ENCODE measurements at places on chromosomes 3 and 15.

- DNase-seq, result no peak
These were observed 23.4 kb upstream of the CHCHD6 start for GRCh38 chr3:126680667-126681055.

DNA sequence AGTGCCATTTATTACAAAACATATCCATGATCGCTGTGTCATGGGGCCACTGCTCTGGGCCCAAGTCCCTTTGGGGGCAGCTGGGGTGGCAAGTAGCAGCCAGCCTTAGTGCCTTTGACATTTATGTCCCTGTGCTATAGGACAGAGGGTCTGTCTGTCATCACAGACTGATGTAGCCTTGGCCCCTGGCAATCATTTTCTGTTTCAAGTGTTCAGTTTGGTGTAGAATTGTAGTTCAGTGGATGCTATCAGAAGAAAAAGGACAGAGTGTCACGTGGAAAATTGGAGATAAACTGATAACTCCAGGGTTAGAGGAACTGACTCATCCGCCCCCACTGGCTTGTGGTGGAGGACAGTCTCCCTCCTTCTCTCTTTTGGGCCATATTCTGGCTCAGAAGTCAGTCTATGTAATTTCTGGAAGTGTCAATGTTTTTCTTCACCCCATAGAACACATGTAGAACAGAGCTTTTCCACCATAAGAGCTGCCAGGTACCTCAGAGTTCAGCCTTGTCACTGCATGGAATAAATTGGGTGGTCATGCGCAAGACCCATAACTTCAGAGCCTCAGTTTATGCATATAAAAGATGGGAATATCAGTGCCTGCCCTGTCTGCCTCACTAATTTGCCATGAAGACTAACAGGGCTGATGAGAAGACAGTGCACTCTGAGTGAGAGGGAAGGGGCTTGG, 4.5 kb upstream of the MRPS22 start:
- DNase-seq, result no peak

DNA sequence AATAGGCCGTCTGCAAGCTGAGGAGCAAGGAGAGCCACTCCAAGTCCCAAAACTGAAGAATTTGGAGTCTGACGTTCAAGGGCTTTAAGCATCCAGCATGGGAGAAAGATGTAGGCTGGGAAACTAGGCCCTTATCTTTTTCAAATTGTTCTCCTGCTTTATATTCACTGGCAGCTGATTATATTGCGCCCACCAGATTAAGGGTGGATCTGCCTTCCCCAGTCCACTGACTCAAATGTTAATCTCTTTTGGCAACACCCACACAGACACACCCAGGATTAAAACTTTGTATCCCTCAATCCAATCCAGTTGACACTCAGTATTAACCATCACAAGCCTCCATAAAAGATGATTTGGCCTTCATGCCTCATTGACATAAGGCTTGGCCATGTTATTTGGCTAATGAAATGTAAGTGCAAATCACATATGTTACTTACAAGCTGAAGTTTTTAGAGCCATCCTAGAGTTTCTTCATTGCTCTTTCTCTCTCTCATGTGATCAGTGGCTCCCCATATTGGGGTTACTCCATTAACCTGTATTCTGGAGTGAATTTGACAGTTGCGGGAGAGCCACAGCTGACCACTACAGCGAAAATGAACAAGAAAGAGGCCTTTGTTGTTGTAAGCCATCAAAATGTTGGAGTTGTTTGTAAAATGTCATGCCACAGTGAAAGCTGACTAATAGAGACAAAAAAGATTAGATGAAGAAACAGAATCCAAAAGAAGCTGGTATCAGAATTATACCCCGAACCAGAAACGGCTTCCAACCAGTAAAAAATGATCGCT, 61.7 kb downstream of the GBE1 start:
- DNase-seq, result no peak

GRCh38 chr3:114790752-114791151, 356.3 kb downstream of the ZBTB20 start:
- no peak for DNase-seq

DNA sequence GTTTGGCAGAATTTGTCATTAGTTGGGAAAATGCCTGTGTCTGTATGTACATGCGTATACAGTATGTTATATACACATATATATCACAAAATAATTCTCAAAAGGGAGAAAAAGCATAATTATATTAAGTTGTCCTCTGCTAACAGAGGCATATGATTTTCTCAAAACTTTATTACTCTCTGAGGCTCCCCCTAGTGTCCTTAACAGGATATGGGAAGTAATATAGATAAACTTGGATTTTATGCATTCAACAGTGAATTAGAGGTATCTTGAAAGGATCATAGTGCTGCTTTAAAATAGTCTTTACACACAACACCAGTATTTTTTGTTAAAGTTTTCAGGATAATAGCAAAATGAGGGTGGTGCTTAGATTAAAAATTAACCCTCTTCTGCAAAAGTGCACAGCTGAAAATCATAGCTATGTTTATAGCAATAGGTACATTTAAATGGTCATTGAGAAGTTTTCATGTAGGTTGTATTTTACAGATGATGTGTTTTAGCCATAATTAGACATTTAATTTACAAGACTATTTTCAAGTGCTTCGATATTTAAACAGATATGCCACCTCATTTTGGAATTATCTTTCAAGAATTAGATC, 454.0 kb upstream of the ROBO2 start:
- DNase-seq, result no peak

DNA sequence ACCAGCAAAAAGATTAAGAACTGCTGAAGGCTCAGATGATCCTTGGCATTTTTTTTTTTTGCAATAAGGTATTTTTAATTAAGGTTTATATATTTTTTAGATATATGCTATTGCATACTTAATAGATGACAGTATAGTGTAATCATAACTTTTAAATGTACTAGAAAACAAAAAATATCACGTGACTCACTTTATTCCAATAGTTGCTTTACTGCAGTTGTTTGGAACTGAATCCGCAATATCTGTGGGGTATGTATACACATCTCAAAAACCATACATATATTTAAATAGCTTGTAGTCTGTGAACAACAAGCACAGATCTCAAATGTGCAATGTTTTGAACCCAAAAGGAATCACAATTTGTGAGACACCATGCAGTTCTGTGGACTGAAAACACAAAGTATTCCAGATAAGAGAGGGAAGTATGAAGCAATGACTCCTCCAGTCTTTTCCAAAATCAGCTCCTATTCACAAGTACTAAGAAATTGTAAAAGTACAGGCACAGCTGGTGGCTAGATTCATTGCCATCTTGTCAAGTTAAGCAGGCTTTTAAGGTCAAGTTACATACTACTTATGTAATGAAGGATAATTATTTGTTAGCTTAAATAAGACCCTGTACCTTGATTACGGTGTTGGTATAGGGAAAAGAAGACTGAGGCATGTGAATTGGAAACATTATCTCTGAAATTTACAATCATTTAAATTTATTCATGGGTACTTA, 331.1 kb downstream of the TBC1D5 start:
- no peak for DNase-seq

- no peak for DNase-seq
These were observed 4.6 kb upstream of the TRIM71 start for GRCh38 chr3:32813180-32813579.

DNA sequence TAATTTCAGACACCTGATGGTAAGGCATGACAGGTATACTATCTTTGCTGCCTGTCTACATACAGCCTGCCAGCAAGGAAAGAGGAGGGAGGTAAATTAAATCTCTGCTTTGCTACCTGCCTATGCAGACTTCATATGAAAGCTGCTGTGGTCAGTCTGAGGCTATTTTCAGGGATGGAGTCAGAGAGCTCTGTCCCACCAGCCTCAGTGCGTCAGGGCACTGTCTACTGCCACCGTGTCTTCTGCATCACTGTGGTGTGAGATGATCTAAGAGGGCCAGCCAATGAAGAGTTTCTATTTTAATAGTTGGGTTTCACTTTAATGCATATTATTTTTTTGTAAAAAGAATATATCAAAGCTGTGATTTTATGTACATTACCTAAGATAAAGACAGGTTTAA, 125.6 kb downstream of the CADPS start:
- DNase-seq, result no peak

DNA sequence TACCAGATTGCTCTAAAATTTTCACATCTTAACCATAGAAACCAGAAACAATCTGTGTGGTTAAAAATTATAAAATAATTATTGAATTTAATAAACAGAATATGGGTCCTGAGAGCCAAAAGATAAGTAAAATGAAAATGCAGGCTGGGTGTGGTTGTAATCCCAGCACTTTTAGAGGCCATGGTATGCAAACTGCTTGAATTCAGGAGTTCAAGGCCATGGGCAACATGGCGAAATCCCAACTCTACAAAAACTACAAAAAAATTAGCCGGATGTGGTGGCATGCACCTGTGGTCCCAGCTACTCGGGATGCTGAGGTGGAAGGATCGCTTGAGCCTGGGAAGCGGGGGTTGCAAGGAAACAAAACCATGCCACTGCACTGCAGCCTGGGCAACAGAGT, 236.1 kb downstream of the STAG1 start:
- DNase-seq, result no peak

- no peak for DNase-seq
These were observed 618.5 kb upstream of the BCHE start for GRCh38 chr3:166455744-166456143.

- DNase-seq, result no peak
These were observed 68.0 kb downstream of the TFG start for GRCh38 chr3:100777271-100777670.

DNA sequence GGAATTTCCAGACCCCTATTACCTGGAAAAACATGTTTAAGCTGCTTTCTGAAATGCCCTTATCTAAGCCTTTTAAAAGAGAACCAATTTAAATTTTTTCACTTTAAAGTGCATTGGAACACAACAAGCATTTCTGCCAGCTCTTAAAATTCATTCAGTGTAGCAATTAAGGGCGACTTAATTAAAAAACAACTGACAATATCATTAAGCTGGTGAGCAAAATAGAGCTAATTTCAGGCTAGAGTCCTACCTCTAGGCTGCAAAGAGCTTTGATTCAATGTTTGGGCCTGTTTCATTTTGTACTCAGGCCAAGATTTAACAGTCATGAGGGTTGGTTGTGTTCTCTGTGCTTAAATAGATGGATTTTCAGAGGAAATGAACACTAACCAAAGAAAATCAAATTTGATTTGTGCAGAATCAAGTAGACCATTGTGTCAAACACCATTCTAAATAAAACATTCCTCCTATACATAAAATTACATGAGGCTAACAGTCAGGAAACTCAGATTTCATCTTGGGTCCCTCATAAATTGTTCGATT, 114.6 kb downstream of the TMEM108 start:
- DNase-seq, result no peak

DNA sequence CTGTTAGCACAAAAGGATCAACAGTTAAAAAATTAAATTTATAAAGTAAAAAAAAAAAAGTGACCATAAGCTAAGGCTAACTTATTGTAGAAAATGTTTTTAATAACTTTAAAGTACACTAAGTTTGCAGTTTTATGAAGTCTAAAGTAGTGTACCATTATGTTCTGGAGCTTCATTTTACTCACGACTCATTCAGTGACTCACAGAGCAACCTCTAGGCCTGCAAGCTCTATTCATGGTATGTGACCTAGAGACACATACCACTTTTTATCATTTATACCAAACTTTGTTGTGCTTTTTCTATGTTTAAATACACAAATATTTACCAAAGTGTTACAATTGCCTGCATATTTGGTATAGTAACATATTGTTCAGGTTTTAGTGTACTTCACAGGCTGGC, 1552.3 kb downstream of the OTOL1 start:
- no peak for DNase-seq

GRCh38 chr3:192795021-192795420, 67.7 kb upstream of the FGF12 start:
- DNase-seq, result no peak

- DNase-seq, result no peak
These were observed 470.1 kb upstream of the ATP11B start for GRCh38 chr3:182323126-182323700.

DNA sequence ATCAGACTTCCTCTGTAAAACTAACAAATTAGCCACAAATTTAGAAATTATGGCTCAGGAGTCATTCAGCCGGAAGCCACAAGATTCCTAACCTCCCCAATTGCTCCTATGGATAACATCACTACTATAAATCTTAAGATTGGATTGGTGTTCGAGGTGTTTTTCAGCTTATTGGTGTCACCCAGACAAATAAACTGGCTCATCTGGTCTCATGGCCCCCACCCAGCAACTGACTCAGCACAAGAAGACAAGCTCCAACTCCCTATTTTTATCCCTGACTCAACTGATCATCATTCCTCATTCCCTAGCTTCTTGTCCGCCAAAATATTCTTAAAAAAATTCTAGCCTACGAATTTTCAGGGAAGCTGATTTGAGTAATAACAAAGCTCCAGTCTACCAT, 135.1 kb upstream of the STRIT1 start:
- DNase-seq, result no peak

- DNase-seq, result no peak
These were observed 34.7 kb downstream of the KLHL25 start for GRCh38 chr15:85760049-85760448.

DNA sequence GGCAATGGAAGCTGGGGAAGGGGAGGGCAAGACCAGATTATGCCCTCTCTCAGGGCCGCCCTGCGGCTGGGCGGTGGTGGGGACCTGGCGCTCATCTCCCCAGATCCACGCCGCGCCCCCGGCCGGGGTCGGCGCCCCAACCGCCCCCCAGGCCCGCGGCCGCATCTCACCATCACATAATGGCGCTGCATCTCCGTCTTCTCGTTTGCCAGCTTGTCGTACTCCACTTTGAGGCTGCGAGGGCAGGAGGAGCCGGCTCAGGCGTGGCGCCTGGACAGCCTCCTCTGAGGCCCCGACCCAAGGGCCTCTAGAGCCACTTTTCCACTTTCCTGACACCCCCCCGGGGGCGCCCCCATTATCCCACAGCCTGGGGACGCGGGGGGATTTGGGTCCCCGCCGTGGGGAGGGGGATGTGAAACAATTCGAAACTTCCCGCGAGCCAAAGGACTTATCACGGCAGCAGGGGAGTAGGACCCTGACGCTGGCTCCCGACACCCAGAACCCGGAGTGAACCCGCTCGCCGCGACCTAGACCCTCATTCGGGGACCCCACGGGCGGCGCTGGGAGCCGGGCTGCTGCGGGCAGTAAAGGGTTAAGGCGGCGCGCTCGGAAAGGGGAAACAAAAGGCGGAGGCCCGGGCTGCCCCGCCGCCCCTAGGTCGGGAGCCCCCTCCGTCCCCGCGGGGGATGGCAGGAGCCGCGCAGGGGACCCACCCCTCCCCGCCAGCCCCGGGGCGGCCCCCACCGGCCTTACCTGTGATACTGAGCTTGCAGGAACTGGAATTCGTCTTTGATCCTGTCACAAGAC, 2.1 kb downstream of the TLE3 start:
- no peak for DNase-seq

- DNase-seq, result no peak
These were observed 2.5 kb downstream of the NBEAL2 start for GRCh38 chr3:46981932-46982471.

GRCh38 chr3:52771334-52771681, 568 bp upstream of the NEK4 start:
- DNase-seq, result no peak

DNA sequence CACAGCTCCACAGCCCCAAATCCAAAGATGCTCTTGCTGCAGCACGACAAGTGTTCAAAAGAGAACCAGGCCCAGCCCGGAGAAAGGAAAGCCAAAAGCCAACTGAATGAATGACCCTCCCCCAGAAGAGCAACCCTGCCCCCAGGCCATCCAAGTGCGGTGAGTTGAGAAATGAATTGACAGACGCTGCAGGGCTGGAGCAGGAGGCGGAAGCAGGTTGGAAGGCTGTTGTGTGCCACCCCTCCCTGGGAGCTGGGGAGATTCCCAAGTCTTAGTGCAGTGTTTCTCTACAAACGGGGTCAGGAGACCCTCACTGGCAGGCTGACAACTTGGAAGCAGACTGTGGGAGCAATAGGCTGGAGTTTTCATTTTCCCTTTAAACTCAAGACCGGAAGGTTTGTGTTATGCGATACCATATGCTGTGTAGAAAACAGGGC, 3.5 kb upstream of the SPTBN5 start:
- no peak for DNase-seq

Measured in esophagus squamous epithelium (tissue), 5 donors.